Testis (tissue), 5 donors: ENCODE measurements at places on chromosomes 3 and 15. TPM values are rescaled to one million over a fixed set of nuclear protein-coding genes. Genes with fewer than 3 reads are reported as not detected.

ZBTB20 gene
- 126 TPM for total RNA-seq

ACVR2B gene
- 22.9 TPM for total RNA-seq

SLC9A9 gene
- total RNA-seq = 6.6 TPM

CDHR4 gene
- total RNA-seq = 5.9 TPM

AADACL2 gene
- total RNA-seq = not detected

PLA2G4E gene
- 0.71 TPM for total RNA-seq

SGO1 gene
- total RNA-seq = 10.0 TPM

B3GALNT1 gene
- 22.0 TPM for total RNA-seq

SMAD6 gene
- total RNA-seq = 19.4 TPM

RASGRF1 gene
- 3.1 TPM for total RNA-seq

XYLB gene
- 5.9 TPM for total RNA-seq

STAC gene
- 7.1 TPM for total RNA-seq

STRIT1 gene
- not detected for total RNA-seq

DNA sequence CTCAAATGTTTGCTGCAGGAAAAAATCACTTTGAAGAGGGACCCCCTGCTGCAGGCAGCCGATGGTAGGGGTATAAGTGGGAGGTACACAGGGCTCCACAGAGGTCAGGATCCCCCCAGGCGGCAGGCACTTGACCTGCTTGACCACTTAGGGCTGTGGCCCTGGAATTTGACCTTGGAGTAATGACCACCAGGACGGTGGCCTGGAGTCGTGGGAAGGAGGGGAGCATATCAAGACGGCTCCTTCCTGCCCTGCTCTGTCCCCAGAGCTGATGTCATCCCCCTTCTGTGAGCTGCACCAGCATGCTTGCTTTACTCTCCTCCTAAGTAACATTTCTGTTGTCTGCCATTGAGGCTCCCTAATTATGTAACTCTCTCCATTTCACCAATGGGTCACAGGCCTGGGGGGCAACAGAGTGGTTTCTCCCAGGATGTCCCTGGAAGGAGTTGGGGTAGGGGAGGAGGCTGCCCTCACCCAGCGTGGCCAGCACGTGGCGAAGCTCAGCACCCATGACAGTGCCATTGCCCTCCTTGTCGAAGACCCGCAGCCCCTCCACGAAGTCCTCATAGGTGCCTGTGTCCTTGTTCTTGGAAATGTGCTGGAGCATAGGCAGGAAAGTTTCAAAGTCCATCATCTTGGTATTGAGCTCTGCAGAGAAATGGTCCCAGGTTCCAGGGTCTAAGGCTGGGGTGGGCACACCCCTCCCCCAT is 4.1 kb downstream of the MYL3 start:
- DNase-seq = peak; percentile 6

DNA sequence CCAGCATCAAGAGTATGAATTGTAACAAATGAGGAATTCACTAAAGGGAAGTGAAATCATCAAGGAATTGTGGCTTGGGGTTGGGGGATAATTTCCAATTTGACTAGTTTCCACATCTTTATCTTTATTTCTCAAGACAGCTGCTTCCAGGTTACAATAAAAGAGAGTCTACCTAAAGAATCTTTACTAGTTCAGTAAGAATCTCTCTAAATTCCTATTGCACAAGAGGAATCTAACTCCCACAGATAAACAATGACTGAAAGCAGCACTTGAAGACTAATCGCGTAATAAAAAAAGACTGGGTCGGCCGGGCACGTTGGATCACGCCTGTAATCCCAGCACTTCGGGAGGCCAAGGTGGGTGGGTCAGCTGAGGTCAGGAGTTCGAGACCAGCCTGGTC is 194.4 kb downstream of the KBTBD8 start:
- DNase-seq = no peak

- peak; percentile 72 for DNase-seq
Measured at GRCh38 chr3:143596957-143597642, 251.2 kb downstream of the SLC9A9 start.

DNA sequence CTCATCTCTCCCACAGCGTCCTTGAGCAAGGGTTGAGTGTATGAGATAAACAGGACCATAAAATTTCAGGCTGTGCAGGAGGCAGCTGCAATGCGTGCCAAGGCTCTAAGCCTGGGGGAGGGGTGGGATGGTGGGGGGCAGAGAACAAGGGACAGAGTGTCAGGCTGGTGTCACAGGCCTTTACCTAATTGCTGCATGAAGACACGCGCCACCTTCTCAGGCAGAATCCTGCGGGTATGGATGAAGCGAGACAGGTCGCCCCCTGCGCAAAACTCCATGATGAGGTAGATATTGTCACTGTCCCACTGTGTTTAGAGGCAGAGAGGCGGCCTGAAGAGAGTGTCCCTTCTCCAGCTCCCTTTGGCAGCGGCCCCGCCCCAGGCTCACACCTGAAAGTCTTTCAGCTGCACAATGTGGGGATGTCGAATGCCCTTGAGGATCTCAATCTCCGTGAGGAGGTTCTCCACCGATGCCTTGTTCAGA is 1.0 kb downstream of the ULK3 start:
- DNase-seq = no peak

DNA sequence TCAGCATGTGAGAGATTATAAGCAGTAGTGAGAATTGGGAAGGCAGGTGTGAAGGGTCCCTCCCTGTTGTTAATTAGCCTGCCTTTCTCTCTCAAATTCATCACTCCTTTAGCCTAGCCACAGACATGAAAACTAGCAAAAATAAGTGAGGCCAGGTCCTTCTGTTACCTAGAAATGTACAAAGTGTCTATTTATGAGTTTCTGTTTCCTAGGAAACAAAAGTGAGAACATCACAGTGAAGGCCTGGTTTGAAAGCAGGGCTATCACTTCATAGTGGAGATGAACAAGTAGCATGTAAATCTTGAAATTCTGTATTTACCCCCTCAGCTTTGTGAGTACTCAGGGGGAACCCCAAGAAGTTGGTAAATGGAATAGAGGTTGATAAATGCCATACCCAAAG is 78.2 kb upstream of the UMPS start:
- no peak for DNase-seq

DNA sequence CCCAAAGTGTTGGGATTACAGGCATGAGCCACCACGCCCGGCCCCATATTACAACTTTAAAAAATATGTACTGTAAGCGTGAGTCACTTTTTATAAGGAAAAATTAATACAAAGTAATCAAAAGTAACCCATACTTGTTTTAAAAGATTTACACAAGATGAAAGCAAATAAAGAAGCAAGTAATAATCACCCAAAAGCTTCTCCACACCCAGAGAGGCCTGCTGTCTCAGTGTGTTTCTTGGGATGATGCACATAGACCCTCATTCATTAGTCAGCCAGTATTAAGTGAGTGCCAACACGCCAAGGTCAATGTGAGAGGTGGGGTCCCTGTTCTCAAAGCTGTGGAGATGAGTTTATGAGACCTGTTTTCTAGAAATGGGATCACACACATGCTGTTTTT is 12.0 kb downstream of the RPL32 start:
- no peak for DNase-seq

- DNase-seq = peak; percentile 62
Measured at GRCh38 chr3:52004163-52004787, 8.6 kb upstream of the RPL29 start.

GRCh38 chr3:51057121-51057520 is 328.0 kb upstream of the MANF start:
- DNase-seq = no peak

DNA sequence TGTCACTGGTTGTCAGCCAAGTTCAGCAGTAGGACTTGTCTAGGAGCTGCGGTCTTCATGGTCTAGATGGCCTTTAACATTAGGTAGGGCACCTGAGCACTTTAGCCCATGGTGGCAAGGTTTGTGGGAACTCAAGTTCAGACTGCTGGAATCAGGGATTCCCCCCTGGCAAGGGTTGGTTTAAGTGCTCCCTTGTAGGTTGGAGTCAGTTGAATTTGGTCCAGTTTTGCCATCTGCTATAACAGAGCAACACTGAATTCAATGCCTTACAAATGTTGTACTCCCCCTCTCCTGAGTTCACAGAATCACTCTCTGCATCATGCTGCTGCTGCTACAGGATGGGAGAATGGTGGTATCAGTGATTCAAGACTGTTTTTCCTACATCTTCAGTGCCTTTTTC is 509.3 kb downstream of the VGLL3 start:
- no peak for DNase-seq

DNA sequence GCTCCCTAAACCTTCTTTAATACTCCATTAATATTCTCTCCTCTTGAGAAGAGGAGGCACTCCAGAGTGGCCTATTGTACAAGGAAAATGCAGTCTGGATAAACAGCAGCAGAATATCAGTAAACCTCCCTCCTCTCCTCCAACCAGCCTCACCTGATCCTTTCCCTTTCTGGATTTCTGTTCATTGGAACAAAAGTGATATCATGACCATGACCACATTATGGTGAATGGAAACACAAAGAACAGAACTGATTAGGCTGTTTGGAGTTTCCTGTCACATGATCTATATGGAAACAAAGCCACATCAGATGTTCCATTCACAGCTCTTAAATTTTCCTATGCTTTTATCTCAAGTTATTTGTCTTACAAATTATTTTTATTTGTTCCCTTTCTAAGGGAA is 14.6 kb downstream of the C2CD4B start:
- DNase-seq = no peak

GRCh38 chr15:63109920-63110319 is 11.7 kb upstream of the LACTB start:
- DNase-seq = no peak

DNA sequence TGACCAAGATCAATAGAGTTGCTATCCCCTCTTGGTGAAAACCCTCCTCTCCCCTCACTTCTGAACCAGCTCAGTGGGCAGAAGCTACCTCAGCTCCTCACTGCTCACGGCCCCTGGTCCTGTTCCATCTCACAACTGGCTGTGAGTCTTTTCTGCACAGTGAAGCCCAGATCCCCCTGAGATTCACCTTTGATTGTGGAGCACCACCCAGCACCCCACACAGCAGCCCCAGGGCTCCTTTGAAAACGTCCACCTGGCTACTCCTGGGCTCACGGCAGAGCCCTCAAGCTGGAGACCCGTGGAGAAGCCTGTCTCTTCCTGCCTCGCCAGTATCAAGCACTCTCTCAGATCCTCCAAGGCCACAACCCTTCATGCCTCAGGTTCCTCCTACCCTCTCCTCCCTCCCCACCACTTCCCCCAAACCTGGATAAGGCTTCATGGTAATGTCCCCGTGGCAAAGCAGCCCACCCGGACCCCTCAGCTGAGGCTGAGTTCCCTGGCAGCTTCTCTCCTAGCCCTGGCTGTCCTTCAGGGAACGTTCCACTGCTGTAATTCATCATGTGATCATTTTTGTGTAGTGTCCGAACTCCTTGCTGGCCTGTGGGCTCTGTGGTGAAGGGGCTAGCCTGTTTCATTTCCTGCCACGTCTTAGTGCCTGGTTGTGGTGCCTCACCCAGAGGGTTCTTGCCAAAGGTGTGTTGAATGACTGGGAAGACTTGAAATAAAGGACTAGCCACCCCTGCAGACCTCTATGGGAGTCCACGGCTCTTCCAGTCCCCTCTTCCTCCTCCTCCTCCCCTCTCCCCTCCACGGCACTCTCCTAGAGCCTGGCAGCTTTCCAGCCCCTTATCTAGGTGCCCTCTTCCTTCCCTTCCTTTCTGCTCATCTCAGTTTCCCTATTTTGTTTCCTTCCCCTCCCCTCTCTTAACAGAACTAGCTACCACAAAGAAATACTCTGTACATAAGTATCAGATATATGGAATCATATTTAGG is 44.5 kb downstream of the KY start:
- no peak for DNase-seq

DNA sequence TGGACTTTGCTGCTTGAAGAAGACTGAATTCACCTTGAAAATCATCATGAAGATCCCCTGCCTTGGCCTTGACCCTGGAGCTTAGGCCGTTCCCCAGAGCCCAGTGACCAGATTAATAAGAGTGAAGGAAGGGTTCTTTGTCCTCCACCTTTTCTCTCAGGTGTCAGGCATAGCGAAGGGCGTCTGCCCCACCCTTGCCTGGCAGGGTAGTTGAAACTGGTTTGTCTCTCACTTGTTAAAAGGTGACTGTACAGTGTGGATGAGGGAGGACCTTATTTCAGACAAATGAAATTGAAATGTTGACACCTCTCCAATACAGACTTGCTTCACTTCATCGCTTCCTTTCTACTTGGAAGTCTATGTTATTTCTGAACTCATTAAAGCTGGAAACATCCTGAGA is 223.7 kb upstream of the BHLHE40 start:
- DNase-seq = no peak

- no peak for DNase-seq
Measured at GRCh38 chr3:127706785-127707351, 34.1 kb downstream of the ABTB1 start.

- DNase-seq = no peak
Measured at GRCh38 chr3:29167180-29167579, 113.7 kb upstream of the RBMS3 start.

- no peak for DNase-seq
Measured at GRCh38 chr3:79937567-79937966, 169.8 kb upstream of the ROBO1 start.

DNA sequence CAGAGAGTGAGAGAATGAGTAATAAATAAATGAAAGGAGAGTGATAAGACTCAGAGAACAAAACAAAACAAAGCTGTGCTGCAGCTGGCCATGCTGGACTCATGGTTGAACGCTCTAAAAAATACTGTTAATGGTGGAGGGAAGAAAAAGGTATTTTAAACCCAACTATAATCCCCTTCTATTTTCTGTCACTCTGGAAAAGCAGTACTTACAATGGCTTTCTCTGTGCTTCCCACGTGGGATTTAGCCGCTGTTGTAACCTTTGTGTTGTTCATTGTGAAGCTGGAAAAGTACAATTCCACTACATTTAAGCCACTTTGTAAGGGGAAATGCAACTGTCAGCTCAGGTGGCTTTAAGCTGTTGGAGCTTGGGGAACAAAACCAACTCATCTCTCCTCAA is 917.7 kb downstream of the IGSF11 start:
- DNase-seq = no peak

DNA sequence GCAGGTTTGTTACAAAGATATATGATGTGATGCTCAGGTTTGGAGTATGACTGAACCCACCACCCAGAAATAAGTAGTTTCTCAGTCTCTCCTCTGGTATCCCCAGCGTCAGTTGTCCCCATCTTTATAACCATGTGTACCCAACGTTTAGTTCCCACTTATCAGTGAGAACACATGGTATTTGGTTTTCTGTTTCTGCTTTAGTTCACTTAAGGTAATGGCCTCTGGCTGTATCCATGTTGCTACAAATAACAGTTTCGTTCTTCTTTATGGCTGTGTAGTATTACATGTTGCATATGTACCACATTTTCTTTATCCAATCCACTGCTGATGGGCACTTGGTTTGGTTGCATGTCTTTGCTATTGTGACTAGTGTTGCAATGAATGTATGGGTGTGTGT is 132.3 kb downstream of the LMLN start:
- no peak for DNase-seq

DNA sequence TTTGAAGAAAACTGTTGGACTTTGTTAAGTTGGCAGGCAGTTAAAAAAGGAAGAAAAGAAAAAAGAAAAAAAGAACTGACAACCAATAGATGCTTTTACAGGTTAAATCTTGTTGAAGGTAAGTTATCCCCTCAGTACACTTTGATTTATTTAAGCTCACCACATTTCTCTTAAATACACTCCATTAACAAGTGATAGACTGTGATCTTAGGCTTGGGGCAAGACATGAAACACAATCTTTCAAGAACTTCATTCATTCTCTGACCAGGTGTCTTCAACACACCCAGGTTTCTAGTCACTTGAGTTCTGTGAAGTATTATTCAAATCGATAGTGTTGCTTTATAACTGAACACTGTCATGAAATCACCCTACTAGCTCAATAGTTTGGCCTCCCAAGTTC is 751.9 kb downstream of the ROBO1 start:
- DNase-seq = no peak

- no peak for DNase-seq
Measured at GRCh38 chr3:120200493-120201235, 84.4 kb downstream of the GPR156 start.

GRCh38 chr3:99789011-99789721 is 28.5 kb upstream of the CMSS1 start:
- DNase-seq = peak; percentile 59

GRCh38 chr15:70051948-70052633 is 45.6 kb downstream of the TLE3 start:
- DNase-seq = no peak
